ENCODE measurements at places on chromosomes 4 and X. TPM values are rescaled to one million over a fixed set of nuclear protein-coding genes. Genes with fewer than 3 reads are reported as not detected.

DNA sequence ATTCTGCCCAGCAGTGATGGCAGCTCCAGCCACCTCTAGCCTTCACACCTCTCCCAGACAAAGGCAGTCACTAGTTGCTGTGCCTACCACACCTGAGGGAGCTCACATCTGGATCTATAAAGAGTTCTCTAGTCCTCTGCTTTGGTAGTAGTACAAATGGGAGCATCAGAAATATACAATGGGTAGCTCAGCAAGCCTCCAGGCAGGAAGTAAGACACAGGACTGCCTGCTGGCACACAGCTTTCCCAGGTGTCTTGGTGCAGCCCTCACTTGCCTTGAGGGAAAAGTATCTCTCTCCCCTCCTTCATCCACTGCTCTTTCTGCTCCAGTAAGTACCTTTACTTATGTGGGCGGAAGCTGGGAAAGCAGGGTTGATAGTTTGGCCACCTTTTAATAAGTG, 212.9 kb upstream of the SLC7A11 start:
- DNase-seq = no peak

DNA sequence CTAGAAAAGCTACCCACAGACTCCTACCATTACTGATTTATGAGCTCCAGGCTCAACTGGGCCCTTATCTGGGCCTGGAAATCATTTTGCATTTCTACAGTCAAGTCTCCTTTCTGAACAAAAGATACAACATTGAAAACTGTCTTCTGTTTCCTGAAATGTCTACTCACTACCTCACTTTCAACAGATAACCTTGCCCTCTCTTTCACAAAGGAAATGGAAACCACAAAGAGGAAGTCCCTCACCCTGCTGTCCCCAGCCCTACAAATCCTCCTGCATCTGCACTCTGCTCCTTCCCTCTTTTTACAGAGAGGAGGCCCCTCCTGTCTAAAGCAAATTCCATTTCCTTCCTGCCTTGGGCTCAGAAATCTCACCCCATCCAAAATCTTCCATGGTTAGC, 24.8 kb upstream of the CYBB start:
- no peak for DNase-seq

GRCh38 chr4:4488405-4489404, 53.1 kb downstream of the STX18 start:
- DNase-seq = peak; percentile 64

DNA sequence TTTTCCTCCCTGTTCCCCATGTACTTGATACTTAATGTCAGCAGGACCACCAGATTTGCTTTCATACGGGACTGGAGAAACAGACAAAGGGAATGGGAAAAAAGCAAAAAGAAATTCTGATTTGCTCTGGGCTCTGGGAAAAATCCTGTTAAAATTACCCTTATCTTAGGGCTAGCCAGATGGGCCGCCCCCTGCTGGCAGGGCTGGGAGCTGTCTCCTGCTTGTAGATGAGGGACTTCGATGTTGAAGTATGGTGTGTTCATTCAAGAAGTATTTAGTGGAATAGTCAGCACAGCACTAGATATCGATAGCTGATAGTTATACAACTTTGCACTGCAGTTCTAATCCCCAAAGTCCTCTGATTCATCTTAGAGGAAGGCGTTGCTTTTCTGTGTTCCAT, 45.8 kb downstream of the BCORL1 start:
- DNase-seq = no peak

GRCh38 chr4:121776610-121777401, 11.8 kb upstream of the SMIM43 start:
- DNase-seq = no peak

GRCh38 chrX:30957753-30958152, 68.7 kb upstream of the TAB3 start:
- peak; percentile 20 for DNase-seq

DNA sequence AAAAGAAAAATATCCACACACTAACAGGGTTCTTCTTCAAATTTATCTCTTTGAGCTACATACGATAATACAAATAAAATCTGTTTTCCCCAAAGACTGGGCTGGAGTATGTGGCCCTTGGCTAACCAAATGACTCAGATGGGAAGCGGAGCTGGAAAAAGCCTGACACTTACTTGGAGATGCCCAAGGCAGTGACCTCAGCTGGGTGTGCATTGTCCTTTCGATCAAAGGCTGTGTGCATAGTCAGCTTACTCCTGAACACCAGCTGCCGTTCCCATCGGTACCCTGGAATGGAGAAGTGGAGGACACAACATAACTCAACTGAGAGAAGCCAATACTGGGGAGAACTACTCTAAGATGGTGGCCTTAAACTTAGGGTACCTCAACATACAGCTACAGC, 95.1 kb downstream of the CDS1 start:
- DNase-seq = no peak

- DNase-seq = no peak
These were observed 7.6 kb downstream of the ZIC3 start for GRCh38 chrX:137573324-137574101.

GRCh38 chr4:73922766-73923630, 53.8 kb downstream of the CXCL1 start:
- DNase-seq = no peak

GRCh38 chr4:74376888-74377483, 12.0 kb downstream of the EREG start:
- peak; percentile 45 for DNase-seq

DNA sequence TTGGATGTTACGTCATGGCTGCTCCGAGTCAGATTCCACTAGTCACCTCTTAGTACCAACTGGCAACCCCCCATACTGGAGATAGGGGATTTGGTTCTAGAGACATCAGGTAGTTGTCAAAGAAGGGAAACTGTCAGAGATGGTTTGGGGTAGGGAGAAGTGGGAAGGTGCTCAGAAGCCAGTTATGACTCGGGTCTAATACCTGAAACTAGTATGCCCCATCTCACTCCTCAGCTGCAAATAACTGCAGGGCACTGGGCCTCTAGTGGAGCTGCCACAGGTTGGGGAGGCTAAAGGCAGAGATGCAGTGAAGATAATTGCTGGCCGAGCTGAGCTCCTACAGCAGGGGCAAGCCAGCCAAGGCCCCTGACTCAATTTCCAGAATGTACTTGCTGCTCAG, 30.0 kb downstream of the OTUD6A start:
- DNase-seq = no peak

DNA sequence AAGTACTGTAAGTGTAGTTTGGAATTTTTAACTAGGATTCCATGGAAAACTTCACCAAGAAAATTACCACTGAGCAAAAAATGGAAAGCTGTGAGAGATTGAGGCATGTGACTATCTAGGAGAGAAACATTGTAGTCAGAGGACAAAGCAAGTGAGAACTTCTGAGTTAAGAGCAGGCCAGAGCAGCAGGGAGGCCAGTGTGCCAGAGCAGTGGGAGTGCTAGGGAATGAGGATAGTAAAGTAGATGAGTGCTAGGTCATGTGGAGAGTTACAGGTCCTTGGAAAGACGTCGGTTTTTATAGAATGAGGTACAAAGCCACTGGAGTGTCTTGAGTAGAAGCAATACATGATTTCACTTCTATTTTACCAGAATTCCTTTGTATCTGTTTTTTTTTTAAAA, 52.7 kb upstream of the FAT4 start:
- DNase-seq = no peak

- DNase-seq = no peak
These were observed 2.6 kb upstream of the NDUFC1 start for GRCh38 chr4:139304920-139305319.

GRCh38 chr4:182240161-182241130, 2.8 kb upstream of the TENM3 start:
- peak; percentile 81 for DNase-seq

GRCh38 chr4:149784018-149784417, 31.6 kb downstream of the IQCM start:
- no peak for DNase-seq

DNA sequence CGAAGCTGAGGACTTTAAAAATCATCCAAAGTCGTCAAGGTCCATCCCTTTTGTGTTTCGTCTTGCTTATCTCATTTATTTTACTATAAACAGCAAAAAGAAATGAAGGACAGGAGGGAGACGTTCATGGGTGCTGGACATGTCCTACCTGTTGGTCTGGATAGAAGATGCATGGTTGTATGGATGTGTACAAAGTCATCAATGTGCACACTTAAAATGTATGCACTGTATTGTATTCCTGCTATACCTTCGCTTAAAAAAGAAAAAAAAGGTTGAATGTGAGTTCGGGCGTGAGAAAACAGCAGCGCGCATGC, 313 bp upstream of the BLOC1S4 start:
- DNase-seq = no peak

PASD1 gene
- polyA plus RNA-seq = not detected

HSFX4 gene
- polyA plus RNA-seq = not detected

FRMD7 gene
- not detected for polyA plus RNA-seq

ADAM29 gene
- not detected for polyA plus RNA-seq

BCOR gene
- 15.2 TPM for polyA plus RNA-seq

TMEM271 gene
- polyA plus RNA-seq = not detected
